ENCODE measurements at places on chromosomes 7 and 10.

DNA sequence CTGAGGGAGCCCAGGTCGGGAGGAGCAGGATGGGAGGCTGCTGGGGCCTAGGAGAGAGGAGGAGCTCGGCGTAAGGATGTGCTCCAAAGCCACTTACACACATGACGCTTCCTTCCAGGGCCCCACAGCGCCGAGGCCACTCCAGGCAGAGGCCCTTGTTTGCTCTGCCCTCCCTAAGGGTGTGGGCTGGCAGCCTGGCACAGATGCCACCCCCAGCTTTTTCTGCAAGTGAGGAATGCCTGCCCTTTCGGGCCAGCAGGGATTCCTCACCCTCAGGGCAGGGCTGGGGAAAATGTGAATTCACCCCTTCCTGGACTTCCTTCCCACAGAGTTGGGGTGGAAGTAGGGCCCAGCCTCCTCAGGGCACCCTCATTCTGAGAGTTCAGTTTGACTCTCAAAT is 5.6 kb upstream of the AQP1 start:
- no peak for DNase-seq

- DNase-seq = no peak
Measured at GRCh38 chr10:126006906-126007305, 110.5 kb downstream of the FANK1 start.

DNA sequence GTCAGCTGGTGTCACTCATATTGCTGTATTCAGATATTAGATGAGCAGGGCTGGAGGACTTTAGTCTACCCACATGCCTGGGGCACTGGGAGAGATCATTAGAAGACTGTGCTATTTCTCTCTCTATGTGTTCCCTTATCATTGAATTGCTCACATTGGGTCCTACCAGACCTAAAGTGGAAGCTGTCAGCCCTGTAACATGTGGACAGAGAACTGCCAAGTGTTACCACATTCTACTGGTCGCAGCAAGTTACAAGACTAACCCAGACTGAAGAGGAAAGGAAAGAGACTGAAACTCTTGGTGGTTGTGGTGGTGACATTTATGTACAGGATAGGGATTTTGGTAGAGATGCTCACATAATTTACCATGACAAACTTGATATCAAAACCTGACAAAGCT is 627.1 kb upstream of the FZD8 start:
- DNase-seq = no peak

GRCh38 chr7:86939197-86939814 is 120.1 kb downstream of the ELAPOR2 start:
- peak; percentile 87 for DNase-seq

- no peak for DNase-seq
Measured at GRCh38 chr7:50273870-50274269, 30.6 kb upstream of the IKZF1 start.

DNA sequence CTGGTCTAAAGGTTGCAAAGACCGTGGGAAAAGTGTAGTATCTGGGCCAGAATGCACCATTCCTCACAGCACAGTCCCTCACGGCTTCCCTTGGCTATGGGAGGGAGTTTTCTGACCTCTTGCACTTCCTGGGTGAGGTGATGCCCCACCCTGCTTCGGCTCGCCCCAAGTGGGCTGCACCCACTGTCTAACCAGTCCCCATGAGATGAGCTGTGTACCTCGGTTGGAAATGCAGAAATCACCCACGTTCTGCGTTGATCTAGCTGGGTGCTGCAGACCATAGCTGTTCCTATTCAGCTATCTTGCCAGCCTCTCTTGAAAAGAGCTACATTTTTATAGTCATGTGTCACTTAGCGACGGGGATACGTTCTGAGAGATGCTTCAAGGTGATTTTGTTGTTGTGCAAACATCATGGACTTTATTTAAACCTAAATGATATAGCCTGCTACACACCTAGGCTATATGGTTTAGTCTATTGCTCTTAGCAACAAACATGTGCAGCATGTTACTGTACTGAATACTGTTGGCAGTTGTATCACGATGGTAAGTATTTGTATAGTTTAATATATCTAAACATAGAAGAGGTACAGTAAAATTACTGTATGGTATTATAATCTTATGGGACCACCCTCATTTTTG is 120.0 kb downstream of the PPP1R9A start:
- no peak for DNase-seq

DNA sequence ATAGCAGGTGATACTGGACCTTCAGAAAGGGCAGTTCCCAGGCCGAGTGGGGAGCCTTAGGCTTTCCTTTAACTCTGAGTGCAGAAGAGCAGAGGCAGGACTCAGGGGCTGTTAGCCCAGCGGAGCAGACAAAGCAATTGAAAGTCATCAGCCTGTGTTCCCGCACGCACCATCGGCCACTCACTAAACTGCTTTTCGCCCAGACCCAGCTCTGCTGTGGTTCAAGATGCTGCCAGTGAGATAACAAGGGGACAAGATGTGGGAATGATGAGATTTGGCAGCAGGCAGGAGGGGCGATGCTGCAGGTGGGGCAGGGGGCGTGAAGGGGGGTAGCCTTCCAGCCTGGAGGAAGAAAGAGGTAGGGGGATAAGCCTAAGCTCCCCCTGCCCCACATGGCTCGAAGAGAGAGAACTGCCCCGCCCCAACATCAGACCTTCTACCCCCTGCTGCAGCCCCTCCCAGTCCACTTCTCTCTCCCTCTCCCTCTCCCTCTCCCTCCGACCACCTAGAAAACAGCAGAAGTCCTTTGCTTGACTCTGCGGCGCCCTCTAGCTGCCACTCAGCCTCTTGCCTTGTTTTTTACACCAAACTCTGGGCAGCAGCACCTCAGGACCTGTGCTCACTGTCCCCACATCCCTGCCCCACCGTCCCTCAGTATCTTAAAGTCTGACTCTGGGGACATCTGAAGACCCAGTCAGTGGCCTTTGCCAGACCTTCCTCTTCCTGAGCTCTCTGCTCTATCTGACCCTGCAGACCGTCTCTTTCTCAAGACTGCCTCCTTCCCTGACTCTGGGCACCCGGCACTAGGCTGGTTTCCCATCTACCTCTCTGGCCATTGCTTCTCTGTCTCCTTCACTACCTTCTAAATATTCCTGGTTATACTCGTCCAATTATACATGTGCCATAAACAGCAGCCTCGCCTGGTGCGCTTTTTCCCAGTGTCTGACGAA is 110.5 kb downstream of the C10orf105 start:
- peak; percentile 41 for DNase-seq

DNA sequence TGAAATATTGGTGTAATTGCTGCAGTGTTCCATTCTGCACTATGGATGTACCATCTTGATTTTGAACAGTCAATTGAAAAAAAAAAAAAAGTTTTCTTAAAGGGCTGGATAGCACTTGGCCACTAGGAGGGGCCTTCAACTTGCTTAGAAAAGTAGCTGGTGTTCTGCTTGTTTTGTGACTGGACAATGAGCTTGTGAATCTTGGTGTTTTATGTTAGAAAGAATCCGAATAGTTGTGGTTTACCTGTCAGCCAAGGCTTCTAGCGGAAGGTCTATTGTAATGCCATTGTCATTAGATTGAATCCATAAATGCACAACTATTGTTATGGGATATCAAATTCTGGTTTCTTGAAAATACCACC is 77.1 kb downstream of the BMPER start:
- DNase-seq = no peak

DNA sequence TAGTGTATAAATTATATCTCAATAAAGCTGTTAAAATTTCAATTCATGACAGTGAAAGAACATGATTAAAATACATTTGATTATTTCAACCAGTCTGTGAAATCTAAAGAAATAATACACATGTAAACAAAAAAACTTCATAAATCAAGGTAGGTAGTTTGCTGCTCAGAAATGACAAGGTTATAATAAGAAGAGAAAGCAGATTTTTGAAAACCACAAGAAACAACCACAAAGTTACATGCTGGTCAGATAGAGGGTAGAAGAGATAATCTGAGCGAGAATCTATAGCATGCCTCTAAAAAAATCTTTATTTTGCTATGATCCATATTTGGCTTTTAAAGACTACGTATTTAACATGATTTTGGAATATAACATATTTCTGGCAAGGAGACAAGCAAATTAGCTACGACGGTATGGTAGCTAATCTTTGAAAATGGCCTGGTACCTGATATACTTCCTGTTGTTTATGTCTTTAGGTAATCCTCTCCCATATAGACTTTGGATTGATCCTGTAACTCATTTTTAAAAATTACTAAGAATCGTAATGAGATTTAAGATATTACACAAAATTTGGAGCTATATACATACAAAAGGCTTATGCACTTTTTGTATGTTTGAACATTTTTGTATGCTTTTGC is 23.5 kb upstream of the VCL start:
- DNase-seq = no peak

- no peak for DNase-seq
Measured at GRCh38 chr10:95756809-95757684, 1.1 kb downstream of the ENTPD1 start.

GRCh38 chr10:104325436-104326435 is 12.5 kb downstream of the ITPRIP start:
- peak; percentile 49 for DNase-seq

DNA sequence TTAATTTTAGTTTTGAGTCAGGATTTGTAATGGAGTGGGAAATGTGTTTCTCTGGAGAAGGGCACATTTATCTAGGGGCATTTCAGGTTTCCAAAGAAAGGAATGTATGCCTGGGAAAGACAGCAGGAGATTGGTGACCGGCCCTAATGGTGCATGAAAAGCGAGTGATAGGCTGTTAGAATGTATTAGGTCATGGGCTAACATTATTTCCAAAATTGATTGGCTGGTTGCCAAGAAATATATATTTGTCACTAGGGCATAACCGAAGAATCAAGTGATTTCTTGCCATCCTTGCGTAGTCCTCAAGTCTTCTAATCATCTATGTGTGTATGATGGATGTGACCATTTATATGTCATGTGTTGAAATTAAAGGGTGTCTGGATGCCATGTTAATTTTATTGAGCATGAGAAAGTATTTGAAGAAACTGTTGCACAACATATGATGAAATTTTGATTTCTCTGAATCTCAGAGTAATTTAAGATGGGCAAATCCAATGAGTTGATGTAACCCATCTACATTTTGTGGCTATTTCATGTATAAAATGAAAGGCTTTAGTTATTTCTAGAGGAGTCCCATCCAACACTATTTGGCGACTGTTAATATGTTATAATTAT is 248.4 kb downstream of the BMPER start:
- no peak for DNase-seq

GRCh38 chr7:69360913-69361312 is 237.4 kb upstream of the AUTS2 start:
- no peak for DNase-seq

DNA sequence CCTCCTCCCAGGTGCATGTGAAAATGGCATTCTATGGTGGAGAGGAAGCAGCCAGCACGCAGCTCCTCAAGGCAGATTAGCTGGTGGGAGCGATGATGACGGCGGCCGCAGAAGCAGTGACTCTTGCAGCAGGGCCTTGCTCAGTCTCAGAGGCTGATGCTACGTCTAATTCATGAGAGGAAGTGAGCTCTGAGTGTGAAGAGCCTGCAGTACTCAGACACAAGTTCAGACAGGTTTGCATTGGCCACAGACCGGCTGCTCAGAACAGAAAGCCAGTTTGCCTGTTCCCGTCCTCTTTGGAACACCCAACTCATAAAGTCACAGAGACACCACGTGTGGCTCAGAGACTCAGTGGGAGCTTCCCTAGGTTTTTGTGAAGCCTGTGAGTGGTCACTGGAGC is 136.5 kb downstream of the ADARB2 start:
- DNase-seq = no peak

GRCh38 chr10:97648562-97649404 is 8.3 kb downstream of the PI4K2A start:
- peak; percentile 98 for DNase-seq

DNA sequence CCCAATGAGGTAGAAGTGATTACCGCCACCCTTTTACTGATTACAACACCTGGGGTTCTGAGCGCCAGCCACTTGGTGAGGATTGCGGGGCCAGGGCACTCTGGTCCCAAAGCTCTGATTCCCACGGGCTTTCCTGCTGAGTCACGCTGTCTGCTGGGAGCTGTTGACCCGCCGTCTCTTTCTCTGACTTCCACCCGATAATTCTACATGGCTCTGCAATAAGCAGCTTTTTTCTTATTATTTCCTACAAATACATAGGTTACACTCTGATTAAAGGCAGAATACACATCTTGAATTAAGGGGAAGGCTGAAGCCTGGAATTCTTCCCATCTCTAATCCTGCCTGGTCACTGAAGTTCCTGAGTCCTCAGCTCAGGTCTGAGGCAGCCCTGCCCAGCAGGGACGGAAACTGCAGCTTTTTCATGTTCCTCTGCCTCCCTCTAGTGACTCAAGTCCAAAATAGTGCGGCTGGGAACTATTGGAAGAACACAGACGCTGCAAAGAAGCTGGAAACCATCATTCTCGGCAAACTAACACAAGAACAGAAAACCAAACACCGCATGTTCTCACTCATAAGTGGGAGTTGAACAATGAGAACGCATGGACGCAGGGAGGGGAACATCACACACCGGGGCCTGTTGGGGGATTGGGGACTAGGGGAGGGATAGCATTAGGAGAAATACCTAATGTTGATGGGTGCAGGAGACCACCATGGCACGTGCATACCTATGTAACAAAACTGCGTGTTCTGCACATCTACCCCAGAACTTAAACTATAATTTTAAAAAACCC is 178.3 kb downstream of the PRKCQ start:
- peak; percentile 76 for DNase-seq

- DNase-seq = no peak
Measured at GRCh38 chr7:73841689-73842066, 638 bp downstream of the METTL27 start.

- DNase-seq = no peak
Measured at GRCh38 chr10:13485623-13486022, 43.2 kb downstream of the BEND7 start.

DNA sequence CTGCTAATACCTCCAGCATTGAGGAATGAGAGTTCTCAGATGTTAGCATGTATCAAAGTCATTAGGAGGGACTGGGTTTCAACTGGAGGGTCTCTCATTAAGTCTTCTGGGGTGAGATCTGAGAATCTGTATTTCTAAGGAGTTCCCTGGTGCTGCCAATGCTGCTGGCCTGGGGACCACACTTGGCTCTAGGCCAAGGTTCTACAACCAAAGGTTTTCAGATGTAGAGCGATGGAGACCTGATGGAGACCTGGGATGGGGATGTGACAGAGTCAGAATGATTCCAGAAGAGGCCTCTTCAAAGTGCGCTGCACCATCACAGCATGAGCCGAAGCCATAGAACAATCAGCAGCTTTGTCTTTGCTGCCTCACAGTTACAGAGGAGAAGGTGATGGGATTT is 27.2 kb downstream of the ST8SIA6 start:
- no peak for DNase-seq

- no peak for DNase-seq
Measured at GRCh38 chr7:11436316-11436715, 395.7 kb downstream of the THSD7A start.

GRCh38 chr10:73433538-73433867 is at the start of gene MSS51:
TSS of gene MSS51 (minus strand) at chr10:73433561. CDS start at chr10:73428284, 5,277 bp downstream.
- DNase-seq = no peak

DNA sequence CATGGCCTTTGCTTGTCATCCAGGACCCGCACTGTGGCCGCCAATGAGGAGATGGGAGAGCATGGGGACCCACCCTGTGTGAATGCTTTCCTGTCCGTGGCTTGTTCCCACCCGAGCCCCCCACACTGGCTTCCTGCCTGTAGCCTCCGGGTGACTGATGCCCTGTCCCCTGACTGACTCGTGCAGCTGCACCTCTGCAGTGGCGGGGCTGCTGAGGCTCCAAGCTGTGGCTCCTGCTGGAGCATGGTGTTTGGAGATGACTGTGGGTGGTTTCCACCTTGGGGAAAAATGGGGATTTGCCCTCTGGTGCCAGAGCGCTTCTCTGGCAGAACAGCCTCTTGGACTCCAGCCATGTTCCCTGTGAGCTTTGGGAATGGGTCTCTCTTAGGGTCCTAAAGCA is 2.1 kb downstream of the CAMK1D start:
- no peak for DNase-seq

- DNase-seq = no peak
Measured at GRCh38 chr10:52654201-52654600, 118.4 kb downstream of the MBL2 start.

- no peak for DNase-seq
Measured at GRCh38 chr10:62266611-62267010, 2.0 kb downstream of the RTKN2 start.
